AG09319 (cell line): ENCODE measurements at places on chromosomes 13 and 19.

DNA sequence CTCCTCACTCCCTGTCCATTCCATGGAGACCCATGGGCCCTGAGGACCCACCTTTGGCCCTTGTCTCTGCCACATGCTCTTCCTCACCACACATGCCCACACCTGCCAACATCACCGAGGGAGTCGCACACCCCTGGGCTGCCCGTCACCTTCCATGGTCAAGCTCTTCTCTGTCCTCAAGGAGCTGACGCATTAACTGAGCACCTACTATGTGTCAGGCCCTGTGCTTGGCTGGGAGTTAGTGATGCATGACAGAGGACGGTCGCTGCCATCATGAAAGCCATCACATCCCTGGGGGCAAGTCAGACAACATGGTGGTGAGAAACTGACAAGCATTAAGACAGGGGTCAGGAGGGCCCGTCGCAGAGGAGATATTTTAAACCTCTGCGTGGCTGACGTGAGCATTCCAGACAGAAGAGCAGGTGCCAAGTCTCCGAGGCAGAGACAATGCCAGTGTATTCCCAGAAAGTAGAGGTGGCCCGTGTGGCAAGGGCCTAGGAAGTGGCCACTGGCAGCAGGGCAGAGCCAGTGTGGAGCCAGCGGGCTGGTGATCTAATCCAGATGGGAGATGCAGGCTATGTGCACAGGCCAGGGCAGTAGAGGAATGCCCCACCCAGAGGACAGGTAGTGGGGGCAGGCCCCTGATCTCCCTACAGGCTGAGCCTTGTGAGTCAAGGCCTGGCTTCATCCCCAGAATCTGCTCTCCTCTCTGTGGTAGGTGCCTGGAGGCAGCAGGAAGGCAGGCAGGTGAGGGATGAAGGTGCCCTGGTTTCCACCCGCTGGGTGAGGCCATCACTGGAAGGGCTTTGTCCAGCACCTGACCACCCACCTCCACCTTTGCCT is 21.2 kb downstream of the ELAVL1 start:
- no peak for DNase-seq

DNA sequence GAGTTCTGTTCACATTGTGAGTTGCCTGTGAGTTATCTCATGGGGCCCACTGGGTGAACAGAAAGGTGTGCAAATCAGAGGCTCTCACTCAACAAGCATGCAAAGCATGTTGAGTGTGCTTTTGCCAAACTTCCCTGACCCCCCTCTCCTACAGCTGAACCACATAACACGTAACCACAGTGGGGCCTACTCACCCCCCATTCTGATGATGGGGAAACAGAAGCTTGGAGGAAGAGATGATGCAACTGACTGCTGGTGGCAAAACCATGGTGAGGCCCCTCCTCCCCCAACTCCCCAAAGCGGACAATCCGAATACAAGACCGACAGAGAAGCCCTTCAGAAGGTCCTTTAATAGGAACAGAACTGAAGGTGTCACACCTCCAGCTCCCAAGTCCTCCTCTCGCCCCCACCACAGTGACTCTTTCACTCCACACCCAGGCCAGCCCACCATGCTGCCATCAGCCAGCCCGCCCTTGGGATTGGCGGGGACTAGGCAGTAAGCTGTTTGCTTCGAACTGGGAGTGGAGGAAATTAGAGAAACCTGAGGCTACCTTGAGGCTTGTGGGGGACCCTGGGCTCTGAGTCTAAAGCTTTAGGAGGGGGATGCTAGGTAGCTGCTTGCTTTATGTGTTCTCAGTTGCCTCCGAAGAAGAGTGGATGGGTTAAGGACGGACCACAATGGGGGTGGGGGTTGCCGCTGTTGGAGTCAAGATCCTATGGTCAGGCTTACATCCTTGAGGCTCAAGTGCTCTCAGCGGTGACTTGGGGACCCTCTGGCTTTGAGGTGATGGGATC is 3.8 kb downstream of the ZNF784 start:
- no peak for DNase-seq

DNA sequence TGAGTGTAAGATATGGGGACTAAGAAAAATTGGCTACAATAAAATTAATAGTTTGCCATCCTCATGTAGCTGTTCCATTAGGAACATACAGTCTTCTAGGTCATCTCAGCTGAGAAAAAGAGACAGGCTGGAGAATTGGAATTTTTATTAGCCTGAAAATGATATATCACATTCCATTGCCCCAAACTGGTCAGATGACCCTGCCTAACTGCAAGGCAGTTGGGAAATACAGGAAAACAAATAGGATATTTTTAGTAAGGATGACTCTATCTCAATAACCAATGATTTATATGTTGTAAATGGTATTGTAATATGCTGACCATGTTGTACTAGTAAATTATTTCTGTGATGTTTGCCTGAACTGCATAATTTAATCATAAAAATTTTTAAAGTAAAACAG is 673.8 kb downstream of the PCDH9 start:
- DNase-seq = no peak

GRCh38 chr19:35650581-35650980 is 2.5 kb downstream of the COX6B1 start:
- DNase-seq = no peak

GRCh38 chr19:3186160-3186688 is 494 bp downstream of the NCLN start:
- no peak for DNase-seq

DNA sequence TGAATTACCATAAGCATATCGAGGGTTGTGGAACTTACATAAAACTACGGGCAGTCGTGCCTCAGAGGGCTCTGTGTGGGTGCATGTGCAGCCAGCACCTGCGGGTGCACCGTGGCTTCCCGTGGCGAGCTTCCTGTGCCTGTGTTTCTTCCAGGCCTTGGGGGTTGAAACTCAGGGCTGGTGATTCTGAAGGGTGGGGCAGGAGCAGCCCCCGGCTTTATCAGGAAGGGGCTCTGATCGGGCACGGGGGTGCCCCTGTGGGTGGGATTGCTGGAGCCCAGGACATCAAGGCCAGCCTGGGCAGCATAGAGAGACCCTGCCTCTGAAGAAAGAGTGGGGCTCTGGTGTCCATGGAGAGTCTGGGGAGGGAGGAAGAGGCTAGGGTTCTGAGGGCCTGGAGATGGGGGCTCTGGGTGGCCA is 11.1 kb downstream of the ATP4B start:
- no peak for DNase-seq

GRCh38 chr19:32870981-32871451 is 1.4 kb upstream of the SLC7A9 start:
- no peak for DNase-seq

DNA sequence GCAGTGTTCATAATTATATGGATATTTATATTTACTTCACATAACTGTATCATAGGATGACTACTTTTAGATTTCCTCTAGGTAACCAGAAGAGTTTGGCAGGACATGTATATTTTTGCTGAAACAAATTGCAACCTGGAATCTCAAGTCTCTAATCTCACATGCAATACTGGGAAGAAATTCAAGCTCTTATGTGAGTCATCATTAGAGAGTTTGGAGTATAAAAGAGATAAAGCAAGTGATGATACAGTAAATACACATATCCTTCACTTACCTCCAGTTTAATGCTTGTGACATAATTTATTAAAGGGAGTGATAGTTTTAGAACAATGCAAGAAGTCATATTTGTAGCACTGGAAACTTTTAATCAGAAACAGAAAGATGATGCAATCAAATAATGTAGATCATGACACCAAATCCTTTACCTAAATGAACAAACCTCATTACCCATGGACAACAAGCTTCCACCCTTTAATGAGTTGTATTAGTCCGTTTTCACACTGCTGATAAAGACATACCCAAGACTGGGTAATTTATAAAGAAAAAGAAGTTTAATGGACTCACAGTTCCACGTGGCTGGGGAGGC is 15.8 kb upstream of the OR7A17 start:
- DNase-seq = no peak

- DNase-seq = peak; percentile 20
These were observed 18.0 kb upstream of the RBM26 start for GRCh38 chr13:79423801-79424642.

DNA sequence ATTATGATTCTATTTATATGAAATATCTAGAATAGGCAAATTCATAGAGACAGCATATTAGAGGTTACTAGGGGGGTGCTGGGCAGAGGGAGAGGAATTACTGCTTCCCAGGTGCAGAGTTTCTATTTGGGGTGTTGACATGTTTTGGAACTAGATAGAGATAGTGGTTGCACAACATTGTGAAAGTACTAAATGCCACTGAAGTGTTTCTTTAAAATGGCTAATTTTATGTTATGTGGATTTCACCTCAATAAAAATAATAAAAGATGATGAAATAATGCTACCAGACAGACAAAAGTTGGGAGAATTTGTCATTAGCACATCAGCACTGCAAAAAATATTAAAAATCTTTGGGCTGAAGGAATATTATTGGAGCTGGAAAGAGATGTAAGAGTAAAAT is 63.4 kb downstream of the SLC6A16 start:
- no peak for DNase-seq

DNA sequence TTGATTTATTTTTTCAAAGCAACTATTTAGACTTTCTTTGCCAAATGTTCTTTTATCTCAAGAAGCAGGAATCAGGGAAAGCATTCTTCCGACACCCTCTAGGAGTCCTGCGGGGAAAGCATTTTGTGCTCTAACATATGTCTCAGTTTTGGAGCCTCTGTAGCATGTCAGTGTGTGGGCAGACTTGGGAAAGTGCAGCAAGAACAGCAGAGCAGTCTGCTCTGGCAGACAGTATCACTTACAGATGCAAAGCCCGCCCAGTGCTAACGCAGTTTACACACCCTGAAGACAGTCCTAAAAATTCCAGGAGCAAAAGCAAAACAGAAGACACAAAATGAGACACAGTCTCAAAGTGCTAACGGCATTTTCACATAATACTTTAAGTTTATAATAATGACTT is 393.5 kb downstream of the KLF12 start:
- DNase-seq = no peak
